Neural crest cell (in vitro differentiated cells): ENCODE measurements at places on chromosomes 6 and 20. TPM values are rescaled to one million over a fixed set of nuclear protein-coding genes. Genes with fewer than 3 reads are reported as not detected.
A peak's percentile ranks its signal among the peaks of the same experiment; 100 is the strongest.

The AFG1L gene
- total RNA-seq: 8.2 and 9.8 TPM in 2 replicates

The TBC1D32 gene
- 11.3 and 13.6 TPM in 2 replicates for total RNA-seq

The WFDC10B gene
- not detected in 2 replicates for total RNA-seq

- no peak for DNase-seq
- H3K4me1 ChIP-seq: peaks cover 18% of the 10 kb centered on the region
- H3K4me3 ChIP-seq: peak within 1 kb of the TSS; percentile 8
Measured at GRCh38 chr6:116511424-116512110, at the start of gene CALHM5. CALHM5 (plus strand) TSS chr6:116511639; CDS start chr6:116511697, 58 bp downstream.

DNA sequence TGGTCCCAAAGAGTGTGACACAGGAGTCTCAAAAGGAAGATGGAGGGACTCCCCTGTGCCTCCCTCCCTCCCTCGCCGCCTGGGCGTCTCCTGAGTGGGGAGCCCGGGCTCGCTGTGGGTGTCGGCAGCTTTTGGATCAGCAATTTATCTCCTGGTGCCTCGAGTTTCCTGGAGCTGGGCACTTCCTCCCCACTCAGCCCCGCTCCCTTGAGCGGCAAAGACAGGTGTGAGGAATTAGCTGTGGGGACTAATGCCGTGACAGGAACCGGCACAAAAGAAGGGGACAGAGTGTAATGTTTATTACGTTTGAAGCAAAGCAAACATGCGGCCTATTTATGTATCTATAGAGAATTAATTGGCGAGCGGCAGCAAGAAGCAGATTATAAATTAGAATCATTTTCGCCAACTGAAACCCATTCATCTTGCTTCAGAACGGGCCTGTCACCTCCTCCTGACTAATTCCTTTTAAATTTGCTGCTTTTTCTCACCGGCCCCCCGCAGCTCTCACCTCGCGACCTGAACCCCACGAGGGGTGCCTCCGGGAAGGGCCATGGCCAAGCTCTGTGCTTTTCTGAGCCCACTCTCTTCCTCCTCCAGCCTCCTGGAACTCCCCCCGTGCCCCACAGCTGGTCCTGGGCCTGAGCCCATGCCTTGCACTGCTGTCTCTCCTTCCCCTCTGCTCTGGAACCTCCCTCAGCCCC is 8.8 kb upstream of the CDH22 start:
- peaks cover 74% of the 10 kb centered on the region for H3K27me3 ChIP-seq
- no peak overlapping the region for H3K27ac ChIP-seq
- peaks cover 2% of the 10 kb centered on the region for H3K4me1 ChIP-seq
- no peak overlapping the region for H3K4me3 ChIP-seq
- no peak for DNase-seq
- no peaks in the 10 kb centered on the region for H3K36me3 ChIP-seq

GRCh38 chr6:147639279-147639678 is 130.8 kb downstream of the SAMD5 start:
- no peaks in the 10 kb centered on the region for H3K36me3 ChIP-seq
- H3K27me3 ChIP-seq: no peaks in the 10 kb centered on the region
- no peak overlapping the region for H3K27ac ChIP-seq

- no peaks in the 10 kb centered on the region for H3K27me3 ChIP-seq
- DNase-seq: no peak
- H3K27ac ChIP-seq: no peak overlapping the region
- no peaks in the 10 kb centered on the region for H3K4me1 ChIP-seq
Measured at GRCh38 chr6:140360651-140361050, 986.2 kb upstream of the CITED2 start.

DNA sequence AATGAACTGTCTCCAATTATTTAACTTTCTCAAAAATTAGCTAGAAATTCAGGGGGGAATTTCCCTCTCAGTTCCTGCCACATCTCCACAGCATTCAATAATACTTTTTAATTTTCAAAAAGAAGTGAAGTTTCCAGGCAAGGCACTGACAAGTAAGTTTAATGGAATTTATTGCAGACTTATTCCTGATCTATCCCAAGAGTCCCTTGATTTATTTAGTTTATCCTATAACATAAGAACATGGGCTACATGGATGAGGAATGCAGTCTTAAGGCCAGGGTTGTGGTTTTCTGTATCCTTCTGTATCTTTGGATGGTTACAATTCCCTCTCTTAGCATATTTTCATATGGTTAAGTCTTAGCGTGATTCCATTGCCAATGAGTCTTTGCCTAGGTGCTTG is 126.5 kb downstream of the TSHZ2 start:
- DNase-seq: no peak
- H3K27ac ChIP-seq: no peak overlapping the region
- H3K27me3 ChIP-seq: no peaks in the 10 kb centered on the region
- no peaks in the 10 kb centered on the region for H3K36me3 ChIP-seq
- peaks cover 17% of the 10 kb centered on the region for H3K4me1 ChIP-seq

DNA sequence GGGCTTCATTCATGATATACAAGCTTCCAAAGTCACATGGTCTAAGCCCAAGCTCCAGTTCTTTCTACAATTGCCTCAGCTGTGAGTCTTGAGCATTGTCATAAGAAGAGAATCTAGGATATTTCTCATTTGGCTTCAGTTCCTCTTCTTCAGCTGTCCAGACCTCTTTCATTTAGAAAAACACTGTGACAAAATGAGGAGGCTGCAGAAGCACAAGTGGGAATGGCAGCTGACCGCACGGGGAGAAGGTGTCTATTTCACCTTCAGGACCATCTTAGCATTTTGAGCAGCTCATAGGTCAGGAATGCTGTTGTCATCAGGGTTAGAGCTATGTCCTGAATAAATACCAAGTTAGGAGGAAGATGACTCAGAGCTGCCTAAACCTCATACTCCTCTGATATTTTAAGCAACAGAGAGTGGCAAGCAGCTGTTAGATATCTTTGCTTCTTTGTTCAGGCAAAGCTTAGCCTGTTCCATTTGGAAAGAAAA is 390.1 kb upstream of the CITED2 start:
- H3K4me3 ChIP-seq: no peak overlapping the region
- H3K27me3 ChIP-seq: no peaks in the 10 kb centered on the region
- no peak overlapping the region for H3K27ac ChIP-seq
- no peak for DNase-seq
